ENCODE measurements at places on chromosomes 11 and 22. TPM values are rescaled to one million over a fixed set of nuclear protein-coding genes. Genes with fewer than 3 reads are reported as not detected.

Gene OR10A2
- total RNA-seq: not detected

DNA sequence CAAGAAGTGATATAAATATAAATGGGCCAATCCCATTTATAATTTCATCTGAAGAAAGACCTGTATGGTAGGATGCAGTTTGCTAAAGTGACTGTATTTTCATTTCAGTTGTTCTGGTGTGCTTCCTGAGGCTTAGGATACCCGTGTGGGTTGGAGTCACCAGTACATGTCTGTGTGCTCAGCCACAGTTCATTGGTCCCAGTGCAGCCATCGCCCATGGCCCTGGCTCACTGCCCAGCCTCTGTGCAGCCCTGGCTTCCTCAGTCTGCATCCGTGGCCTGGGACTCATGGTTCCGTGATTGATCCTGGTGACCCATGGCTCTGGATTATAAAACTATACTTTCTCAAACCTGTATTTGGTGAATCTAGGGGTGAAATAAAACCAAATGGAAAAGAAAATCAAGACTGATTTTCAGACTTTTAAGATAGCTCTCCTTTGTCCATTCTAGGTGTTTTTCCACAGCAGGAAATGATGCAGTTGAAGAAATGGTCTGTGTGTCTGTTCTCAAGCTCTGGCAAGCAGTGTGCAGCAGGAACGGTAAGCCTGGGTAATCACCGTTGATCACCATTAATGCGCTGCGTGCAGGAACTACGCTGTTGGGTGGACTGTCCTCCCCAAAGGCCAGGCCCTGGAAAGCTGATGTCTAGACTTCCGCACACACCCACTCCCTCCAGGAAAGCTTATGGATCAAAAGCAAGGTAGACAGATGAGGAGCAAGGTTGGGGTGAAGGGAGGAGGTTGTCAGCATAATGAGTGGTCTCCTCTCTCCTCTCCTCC lies 27.2 kb downstream of the TTC12 start:
- no peak for DNase-seq

DNA sequence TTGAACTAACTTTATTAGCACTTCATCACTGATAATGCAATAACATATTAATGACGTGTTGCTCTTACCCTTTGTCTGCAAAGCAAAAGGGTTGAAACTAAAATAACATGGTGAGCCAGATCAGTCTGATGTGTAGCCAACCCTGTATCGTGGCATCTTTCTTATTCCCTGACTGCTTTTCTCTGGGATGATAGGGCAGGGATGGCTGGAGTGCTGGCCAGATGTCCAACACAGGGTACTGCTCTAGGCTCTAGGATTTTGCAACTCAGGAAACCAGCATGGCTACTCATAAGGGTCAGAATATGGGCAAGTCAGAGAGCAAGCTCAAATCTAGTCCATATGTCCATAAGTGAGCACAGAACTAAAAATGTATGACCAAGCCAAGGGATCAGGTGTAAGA lies 129.1 kb downstream of the SLC17A6 start:
- DNase-seq: no peak

DNA sequence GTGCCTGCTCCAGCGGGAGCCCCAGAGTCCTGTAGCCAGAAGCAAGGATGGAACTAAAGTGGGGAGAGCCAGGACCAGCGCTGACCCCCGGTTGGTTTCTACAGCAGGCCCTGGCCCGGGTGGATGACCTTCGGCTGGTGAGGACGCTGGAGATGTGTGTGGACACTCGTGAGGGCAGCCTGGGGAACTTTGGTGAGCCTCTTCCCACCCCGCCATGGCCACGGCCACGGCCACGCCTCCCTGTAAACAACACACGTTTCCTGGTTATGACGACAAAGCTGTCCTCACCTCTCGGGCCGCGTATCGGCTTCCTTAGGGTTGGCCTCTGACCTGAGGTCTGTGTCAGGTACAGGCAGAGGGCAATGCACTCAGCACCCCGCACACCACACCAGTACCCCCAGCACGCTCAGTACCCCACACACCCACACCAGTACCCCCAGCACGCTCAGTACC lies 4.1 kb downstream of the LRRC56 start:
- DNase-seq: no peak
